Activated CD4-positive, alpha-beta T cell treated with anti-CD3 and anti-CD28 coated beads, Interleukin-2, amount 50 U/mL, for 1 hour (primary cell): ENCODE measurements at places on chromosomes 1 and 21.

DNA sequence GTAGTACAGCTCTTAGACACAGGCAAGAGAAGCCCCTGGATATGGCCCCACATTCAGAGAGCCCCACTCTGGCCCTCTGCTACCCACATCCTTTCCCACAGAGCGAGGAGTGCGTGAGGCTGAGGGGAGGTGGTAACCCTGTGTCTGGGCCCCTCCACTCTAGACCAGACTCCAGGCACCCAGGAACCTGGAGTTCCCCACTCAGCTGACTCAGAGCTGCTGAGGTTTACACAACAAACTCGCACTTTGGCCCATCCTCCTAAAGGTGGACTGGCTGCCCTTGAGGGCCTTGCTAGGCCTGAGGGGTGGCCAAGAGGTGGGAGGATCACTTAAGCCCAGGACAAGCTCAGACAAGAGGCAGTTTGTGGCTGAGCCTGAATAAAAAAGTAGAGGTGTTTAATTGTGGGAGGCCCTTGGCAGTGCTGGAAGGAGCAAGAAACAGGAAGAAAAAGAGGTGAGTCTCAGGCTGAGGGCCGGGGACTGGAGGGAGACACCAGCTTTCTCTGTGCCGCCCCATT, 10.7 kb downstream of the MR1 start:
- no peak for DNase-seq

DNA sequence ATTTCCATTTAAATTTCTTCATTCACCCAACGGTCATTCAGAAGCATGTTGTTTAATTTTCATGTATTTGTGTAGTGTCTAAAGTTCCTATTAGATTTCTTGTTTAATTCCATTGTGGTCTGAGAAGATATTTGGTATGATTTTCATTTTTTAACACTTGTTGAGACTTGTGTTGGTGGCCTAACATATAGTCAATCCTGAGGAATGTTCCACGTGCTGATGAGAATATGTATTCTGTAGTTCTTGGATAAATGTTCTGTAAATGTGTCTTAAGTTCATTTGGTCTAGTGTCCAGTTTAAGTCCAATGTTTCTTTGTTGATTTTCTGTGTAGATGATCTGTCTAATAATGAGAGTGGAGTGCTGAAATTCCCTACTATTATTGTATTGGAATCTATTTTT, 22.7 kb upstream of the LCE5A start:
- no peak for DNase-seq

- DNase-seq = no peak
These were observed 7.7 kb downstream of the OMA1 start for GRCh38 chr1:58538821-58539220.

DNA sequence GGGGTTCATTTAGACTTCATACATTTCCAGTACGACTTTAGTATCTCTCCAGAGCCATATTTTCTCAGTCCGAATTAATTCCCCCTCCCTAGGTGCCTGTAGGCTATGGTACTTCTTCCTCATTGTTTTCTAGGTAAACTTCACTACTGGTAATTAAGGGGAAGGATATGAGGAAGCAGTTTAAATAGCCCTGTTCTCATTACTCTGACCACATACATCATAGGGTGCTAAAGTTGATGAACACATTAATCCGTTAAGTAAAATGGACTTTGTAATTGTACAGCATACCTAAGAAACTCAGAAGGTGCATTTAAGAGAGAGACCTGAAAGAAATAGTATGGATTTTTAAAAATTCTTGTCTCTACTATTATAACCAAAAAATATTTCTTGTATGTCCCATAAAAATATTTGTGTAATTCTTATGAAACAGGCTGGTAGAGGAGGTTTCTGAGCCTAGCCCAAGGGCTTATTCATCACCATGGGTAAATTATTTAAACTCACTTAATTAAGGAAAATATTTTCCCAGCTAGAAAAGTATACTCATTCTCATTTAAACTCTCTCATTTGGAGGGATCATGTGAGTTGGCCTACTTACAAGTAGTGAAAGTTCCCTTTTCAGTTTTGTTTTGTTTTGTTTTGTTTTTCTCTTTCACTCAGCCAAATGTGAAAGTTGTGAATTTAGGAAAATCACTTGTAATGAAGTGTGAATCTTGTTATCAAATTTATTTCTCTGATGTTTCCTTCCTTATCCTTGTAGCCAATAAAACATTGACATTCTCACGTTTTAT, 2.0 kb downstream of the PRMT6 start:
- DNase-seq = no peak

DNA sequence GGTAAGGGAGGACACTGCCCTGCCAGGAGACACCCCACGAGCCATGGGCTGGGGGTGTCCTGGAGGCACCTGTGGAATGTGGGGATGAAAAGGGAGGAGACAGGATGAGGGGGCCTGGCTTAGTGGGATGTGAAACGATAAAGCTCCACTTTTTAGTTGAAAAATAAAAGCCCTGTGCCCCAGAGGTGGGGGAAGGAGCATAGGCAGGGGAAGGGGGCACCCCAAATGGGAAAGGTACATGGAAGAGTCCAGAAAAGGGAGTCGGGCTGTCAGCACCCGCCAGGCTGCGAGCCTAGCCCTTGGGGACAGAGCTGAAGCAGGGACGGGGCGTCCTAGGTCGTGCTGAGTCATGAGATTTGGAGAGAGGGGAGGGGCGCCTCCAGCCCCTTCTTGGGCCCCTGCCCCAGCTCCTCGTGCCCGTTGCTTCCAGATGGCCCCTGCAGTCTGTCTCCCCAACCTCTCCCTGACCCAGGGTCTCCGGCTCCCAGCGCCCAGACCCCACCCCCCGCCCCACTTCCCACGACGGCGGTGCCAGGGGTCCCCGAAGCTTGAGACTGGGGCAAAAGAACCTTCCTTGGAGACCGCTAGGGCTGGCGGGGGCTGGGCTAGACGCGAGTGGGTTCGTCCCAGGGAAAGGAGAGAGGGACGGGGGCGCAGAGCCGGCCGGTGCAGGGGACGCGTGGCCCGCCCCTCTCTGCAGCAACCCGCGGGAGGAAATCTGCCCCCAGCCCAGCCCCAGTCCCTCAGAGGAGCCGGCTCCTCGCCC, 795 bp downstream of the SYT2 start:
- DNase-seq = no peak

- DNase-seq = no peak
These were observed 255.3 kb upstream of the CAMK1G start for GRCh38 chr1:209328196-209328595.

GRCh38 chr1:2258122-2258681, 30.1 kb downstream of the SKI start:
- DNase-seq = no peak

GRCh38 chr1:211738691-211739301, 63.4 kb upstream of the NEK2 start:
- peak; percentile 7 for DNase-seq

- no peak for DNase-seq
These were observed 4.2 kb upstream of the TFF3 start for GRCh38 chr21:42319376-42319775.

DNA sequence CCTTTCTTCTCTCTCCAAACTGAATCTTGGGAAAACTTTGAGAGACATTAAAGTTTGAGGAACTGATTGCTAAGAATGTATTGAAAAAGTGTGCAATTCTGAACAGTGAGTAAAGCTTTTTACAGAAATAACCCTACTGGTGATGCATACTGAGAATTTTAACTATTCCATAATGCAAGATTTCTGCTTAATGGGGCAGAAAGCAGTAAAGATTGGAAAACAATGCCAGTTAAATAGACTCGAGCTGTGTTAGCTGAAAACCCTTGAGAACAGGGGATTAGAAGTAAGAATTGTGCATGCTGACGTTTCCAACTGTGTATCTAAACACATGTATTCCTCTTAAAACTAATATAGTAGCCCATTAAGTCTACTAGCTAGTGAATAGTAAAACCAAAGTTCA, 1500.2 kb upstream of the PRMT6 start:
- DNase-seq = no peak

- DNase-seq = no peak
These were observed 772.5 kb downstream of the USP25 start for GRCh38 chr21:16502273-16502672.

DNA sequence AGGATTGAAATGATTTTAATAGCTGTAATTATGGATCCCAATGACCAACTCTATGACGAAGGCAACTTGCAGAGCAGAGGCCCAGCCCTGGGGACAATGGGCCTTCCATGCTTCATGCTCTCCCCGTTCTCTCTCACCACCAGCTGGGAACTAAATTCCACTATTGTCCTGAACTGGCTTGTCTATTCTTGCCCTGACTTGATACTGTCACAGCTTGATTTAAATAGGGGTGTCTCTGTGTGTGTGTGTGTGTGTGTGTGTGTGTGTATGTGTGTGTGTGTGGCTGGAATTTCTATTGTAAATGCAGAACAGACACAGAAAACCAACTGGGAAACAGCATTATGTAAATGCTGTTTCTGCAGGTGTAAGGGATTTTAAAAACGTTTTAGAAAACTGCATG, 57.0 kb downstream of the SLC22A15 start:
- DNase-seq = no peak

- DNase-seq = no peak
These were observed 113.7 kb downstream of the FAF1 start for GRCh38 chr1:50846224-50846839.

- no peak for DNase-seq
These were observed 554.8 kb downstream of the NUF2 start for GRCh38 chr1:163876546-163876945.

DNA sequence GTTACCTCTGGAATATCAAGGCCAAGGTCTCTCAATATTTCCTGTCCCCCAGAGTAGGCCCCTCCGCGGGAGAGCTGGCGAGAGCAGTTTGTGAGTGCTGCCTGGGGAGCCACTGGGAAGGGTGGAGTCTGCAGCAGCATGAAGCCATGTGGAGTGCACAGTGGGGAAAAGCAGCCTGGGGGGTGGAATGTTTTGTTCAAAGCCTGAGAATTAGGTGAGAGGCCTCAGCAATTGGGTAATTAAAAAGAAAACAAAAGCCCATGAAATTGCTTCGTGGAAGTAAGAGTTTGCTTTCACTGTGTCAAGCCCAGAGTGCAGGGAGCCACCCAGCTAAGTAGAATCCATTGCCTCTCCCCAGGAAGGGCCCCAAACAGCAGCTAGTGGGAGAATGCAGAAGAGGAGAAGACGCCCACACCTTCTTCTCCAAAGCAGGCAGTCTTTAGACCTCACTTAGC, 30.2 kb upstream of the DISC1 start:
- DNase-seq = no peak

DNA sequence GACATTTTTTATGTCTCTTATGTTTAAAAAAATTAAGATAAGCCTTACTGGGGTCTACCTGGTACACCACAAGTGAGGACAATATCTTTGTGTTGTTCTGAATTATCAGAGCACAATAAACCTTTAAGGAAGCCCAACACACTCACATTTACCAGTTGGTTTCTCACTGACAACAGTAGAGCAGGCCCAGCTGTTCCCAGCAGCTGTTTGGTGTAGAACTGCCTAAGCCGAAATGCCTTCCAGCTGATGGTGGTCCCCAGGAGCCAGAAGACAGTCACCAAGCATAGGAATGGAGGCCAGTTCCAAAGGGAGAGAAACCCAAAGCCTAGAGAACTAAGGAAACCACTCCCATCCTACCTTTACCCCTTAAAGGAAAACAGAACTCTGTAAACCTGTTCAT, 428.6 kb upstream of the CAMK1G start:
- DNase-seq = no peak

DNA sequence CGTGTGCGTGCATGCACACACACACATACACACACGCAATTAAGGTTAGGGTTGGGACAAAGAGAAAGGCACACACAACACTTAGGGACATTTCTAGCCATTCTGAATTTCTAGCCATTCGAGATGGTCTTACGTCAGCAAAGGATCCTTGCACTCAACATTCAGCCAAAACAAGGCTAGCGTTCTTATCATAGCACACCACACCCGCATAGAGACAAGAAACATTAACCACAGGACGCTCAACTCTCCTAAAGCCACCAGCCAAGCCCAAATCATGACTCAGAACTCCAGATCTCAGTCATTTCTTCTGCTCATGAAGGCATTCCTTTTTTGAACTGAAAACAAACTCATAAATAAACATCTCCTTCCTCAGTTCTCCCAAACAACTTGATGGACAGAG, 106.8 kb downstream of the LMO4 start:
- DNase-seq = no peak

- no peak for DNase-seq
These were observed 2.8 kb downstream of the PRDX1 start for GRCh38 chr1:45518910-45519309.

DNA sequence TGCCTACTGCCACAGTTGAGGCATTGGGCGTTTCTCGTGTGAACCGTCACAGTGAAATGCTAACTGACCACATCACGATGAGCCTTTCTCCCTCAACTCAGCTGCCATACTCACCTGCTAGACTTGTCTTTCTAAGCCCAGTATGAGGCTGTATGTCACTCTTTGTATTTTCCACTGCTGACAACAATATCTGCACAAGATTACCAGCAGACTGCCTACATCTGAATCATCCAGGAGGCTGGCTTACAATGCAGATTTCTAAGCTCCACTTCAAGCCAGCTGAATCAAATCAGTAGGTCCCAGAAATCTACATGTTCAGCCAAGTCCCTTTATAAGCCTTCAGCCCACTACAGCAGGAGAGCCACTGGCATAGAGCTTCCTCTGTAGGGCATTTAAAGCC, 355.0 kb upstream of the DUSP10 start:
- DNase-seq = no peak

- peak; percentile 21 for DNase-seq
These were observed 39.6 kb downstream of the RSPH1 start for GRCh38 chr21:42456457-42456856.

- DNase-seq = no peak
These were observed 22.2 kb upstream of the GPR25 start for GRCh38 chr1:200850554-200850953.

DNA sequence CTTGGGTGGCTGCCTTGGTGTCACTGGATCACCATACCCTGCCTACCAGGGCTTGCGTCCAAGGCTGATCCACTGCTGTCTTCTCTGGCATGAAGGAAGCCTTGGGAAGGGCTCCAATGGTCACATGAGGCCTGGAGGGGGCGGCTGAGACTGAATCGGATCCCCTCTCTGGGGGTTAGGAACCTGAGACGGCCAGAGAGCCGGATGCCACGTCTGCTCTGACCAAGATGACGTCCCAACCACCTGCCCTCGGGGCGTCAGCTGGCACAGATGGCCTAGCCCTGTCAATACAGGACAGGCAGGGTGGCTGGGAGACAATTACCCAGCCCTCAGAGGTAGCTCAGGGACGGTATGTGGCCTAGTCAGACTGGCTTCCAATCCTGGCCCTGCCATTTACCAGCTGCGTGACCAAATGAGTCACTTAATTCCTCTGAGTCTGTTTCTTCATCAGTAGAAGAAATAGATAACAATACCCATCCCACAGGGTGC, 5.4 kb downstream of the TRIM62 start:
- DNase-seq = no peak
